ENCODE measurements at places on chromosomes 1 and 21.

DNA sequence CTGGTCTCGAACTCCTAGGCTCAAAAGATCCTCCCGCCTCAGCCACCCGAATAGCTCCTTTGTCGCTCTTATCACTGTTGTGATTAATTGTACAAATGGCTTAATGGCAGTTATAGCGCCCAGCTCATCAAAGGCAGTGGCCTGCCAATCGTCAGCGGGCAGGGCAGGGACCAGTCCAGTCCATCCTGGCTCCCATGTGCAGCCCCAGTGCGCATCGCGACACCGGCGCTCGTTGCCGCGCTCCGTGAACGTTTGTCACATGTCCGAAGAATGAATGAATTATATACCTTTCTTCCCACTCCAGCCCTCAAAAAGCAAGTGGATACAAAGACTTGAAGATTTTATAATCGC, 18.4 kb downstream of the MTX1 start:
- DNase-seq, result peak; percentile 74

GRCh38 chr1:218351391-218352074, 6.4 kb downstream of the TGFB2 start:
- no peak for DNase-seq

GRCh38 chr1:59305188-59305587, 8.3 kb downstream of the FGGY start:
- no peak for DNase-seq

DNA sequence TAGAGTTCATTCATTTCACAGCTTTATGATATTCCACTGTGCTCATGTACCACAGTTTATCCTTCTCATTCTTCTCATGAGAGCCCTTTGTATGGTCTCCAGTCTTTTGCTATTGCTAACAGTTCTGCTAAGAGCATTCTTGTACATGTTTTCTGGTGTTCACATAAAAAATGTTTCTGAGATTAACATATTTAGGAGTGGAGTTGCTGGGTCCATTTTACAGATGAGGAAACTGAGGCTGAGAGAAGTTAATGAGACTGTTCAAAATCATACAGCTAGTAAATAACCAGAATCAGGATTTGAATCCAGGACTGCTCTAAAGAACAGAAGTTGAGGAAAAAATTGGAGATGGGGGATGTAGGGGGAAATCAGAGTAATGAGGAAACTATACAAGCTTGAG, 28.8 kb upstream of the RGS16 start:
- no peak for DNase-seq

DNA sequence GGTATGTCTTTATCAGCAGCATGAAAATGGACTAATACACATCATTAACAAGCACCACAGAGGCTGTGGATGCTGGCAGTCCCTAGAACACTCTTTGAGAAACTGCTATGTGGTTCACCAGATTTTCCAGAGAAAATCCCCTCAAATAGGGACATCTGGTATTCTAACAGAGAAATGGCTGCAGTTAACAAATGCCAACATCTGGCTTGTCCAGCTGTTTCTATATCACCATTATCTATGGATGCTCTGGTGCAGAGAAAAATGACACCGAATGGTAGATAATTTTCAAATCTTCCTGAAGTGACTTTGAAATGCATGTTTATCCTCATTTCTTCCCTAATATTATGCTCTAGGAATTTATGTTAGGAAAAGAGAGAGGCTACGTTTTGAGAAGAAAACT, 403.5 kb upstream of the PROX1 start:
- DNase-seq, result no peak

- DNase-seq, result no peak
Observed at GRCh38 chr1:9891207-9891606, 18.9 kb downstream of the CTNNBIP1 start.

GRCh38 chr1:118488787-118489186, 303.8 kb upstream of the SPAG17 start:
- no peak for DNase-seq

GRCh38 chr21:44267655-44268142, 6.0 kb upstream of the DNMT3L start:
- DNase-seq, result peak; percentile 32

- peak; percentile 67 for DNase-seq
Observed at GRCh38 chr1:205988585-205988995, 14.6 kb downstream of the RAB7B start.

DNA sequence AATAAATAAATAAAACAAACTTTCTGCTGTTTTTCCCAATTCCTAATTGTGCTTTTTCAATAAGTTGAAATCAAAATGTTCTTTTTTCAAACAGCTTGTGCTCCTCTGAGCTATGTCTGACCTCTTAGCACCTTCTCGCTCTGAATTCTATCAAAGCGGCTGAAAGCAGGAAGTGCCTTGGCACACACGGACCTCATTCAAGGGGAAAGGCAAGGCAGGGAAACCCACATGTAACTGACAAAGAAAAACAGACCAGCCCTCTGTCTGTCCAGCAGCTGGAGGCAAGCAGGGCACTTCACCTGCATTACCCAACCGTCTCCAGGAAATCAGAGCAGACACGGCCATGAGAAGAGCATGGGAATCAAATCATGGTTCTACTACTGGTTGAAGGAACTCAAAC, 56.7 kb downstream of the PLPP3 start:
- DNase-seq, result no peak

GRCh38 chr1:200535605-200536004, 84.9 kb downstream of the KIF14 start:
- no peak for DNase-seq

- DNase-seq, result no peak
Observed at GRCh38 chr1:109250454-109251276, 1.3 kb downstream of the CELSR2 start.

DNA sequence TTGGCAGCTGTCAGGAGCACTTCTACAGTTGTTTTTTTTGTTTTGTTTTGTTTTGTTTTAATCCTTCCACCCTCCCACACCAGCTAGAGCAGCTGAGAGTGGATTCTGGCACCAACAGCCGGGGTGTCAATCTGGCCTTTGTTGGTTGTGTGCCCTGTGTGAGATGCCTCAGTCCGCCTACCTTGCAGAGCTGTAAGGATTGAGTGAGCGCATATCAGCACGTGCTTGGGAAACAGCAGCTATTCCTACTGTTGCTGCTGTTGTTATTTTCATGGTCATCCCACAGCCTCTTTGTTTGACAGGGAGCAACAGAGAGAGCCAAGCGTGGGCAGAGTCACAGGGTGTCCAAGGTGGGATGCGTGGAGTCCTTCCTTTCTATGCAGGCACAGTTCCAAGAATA, 50.4 kb downstream of the PGBD5 start:
- DNase-seq, result no peak

DNA sequence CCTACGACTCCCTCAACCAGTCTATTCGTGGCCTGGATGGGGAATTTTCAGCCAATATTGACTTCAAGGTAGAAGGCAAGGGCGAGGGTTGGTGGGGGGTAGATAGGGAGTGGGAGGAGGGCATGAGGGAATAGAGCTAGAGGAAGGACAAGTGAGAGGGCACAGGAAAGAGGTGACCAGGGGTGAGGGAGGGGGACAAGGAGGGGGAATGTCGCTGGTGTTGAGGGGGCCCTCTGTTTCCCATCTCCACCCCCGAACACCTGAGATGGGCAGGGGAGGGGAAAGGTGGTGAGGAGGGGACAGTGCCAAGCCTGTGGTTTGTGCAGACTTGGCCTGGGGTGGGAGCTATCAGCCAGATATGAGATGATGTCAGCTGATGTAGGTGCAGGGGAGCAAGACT, 8.3 kb upstream of the ADAM15 start:
- DNase-seq, result no peak

- no peak for DNase-seq
Observed at GRCh38 chr1:114102136-114102535, 51.5 kb downstream of the SYT6 start.
